ENCODE measurements at places on chromosomes 7 and 10.
A peak's percentile ranks its signal among the peaks of the same experiment; 100 is the strongest.

DNA sequence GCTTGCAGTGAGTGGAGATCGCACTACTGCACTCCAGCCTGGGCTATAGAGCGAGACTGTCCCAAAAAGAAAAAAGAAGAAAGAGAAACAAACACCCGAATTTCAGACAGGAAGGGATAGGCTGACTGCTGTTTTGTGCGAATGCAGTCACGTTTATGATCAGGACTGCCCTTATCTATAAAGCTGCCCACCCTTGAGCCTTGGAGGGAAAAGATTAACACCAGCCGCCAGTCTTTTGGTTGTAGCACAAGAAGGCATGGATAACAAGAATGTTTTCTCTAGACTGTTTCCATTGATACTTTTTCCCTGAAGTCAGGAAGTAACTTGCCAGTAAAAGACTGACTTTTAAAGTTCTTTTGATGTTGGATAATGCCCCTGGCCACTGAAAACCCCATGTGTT, 314.0 kb downstream of the BICC1 start:
- no peak for DNase-seq

DNA sequence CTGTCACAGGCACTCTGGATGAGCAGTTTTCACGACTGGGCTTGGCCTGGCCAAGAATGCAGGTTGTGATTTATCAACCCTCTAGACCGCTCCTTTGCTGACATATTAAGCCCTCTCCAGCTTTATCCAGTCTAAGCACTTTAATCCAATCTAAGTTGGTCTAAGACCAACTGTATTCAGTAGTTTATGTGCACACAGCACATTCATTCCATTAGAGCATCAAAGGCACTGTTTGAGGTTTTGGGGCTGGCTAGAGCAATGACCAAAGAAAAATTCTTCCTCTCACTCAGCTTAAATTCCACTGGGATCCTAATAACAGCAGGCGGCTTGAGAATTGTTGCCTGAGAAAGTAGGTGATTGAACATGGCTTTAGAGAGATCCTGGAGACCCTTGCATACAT, 176.0 kb upstream of the INSYN2A start:
- no peak for DNase-seq

DNA sequence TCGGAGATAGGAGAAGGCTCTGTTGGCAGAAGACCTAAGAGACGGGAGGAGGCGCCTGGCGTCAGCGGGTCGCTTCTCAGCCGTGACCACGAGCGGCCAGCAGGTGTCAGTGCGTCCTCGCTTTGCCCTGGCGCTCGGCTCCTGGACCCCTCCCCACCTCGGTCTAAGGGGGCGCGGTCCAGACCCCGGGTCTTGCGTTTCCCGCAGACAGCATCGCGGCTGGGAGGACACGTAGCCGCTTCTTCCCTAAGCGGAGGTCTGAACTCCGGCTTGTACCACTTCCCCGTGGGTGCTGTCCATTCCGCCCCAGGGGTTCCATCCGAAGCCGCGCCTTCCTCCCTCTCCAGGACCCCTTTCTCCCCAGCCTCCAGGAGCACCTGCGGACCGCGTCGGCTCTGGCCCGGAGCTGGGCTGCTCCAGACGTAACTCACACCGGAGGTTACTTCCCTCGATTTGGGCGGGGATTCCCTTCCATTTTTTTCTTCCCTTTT, 593 bp upstream of the ADRA2A start:
- peak; percentile 78 for DNase-seq

GRCh38 chr10:27724287-27724686, 21.3 kb downstream of the MKX start:
- no peak for DNase-seq

DNA sequence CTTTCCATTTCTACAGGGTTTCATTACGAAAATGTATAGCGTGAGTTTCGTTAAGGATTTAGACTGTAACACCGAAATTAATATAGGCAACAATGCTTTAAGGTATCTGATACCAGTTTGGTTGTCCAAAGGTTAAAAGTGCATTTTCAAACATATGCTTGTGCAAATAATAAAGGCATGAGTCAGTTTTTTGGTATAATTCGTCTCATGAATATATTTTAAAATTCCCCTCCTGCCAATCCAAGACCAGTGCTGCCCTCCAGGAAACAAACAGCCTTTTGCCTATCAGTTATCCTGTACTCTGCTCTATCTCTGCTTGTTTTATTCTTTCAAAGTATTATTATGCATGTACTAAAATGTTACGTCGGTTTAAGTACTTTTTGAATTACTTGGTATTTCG, 2.0 kb downstream of the LCOR start:
- no peak for DNase-seq

DNA sequence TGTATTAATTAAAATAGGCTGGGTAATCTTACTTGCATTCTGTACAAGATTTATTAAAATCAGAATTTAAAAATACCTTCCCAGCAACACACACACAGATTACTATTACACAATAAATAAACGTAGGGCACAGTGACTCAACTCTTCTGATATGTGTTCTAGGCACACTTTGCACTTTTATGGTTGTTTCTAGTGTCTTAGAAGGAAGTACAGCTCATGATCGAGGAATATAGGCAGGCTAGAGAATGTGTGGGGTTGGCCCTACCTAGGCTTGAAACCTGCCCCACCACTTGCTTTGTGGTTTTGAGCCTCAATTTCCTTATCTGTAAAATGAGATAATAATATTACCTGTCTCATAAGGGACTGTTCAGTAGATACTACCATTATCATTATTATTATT, 30.5 kb downstream of the ARMC3 start:
- no peak for DNase-seq

DNA sequence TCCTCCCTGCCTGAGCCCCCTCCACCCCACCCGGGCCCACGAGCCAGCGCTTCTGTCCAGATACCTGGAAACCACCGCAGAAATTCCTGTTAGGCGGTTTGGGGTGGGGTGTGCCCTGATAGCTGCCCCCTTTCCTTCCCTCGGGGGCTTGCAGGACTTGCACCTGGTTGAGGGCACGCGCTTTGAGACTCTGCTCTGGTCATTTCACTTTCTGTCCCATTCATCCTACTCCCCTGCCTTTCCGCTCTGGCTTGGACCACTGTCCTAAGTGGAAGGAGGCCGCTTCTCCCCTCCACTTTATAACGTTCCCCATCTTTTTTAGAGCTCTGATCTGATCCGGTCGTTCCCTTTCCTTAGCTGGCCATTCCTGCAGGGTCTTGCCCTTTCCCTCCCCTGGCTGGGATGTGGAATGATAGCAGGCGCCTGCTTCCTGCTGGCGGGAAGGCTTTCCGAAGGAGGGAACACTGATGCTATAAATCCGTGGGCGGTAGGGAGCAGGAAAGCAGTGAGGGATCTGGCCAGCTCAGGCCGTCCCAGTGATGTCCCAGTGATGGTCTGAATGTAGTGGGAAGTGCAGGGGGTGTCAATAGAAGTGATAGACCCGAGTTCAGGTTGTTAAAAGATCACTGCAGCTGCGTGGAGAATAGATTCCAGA, 852 bp upstream of the PRKAR1B start:
- DNase-seq = no peak

- DNase-seq = peak; percentile 77
Measured at GRCh38 chr7:28389504-28390395, 22.6 kb upstream of the CREB5 start.

GRCh38 chr10:10542477-10542876, 475.2 kb upstream of the CELF2 start:
- no peak for DNase-seq

GRCh38 chr7:154631162-154631561, 371.8 kb downstream of the PAXIP1 start:
- DNase-seq = no peak
